Breast epithelium (tissue), 4 donors: ENCODE measurements at places on chromosomes 4 and X.
A peak's percentile ranks its signal among the peaks of the same experiment; 100 is the strongest.

DNA sequence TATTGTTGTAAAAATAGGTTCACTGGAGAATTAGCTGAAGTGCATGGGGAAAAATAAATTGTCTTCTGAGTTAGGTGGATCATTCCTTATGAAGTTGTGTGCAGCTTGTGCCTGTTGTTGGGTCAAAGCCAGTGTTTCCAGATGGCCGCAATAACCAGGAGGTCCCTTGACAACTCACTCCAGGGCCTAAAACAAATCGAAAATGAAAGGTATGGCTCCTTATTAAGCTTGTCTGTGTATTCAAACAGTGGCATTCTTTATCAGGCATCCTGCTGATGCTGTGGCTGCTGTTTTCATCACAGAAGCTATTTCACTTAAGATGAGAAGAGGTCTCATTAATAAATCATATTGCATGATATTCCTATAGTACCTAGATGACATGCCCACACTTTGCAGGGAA lies 80.2 kb downstream of the GRIA2 start:
- H3K4me1 ChIP-seq, result no peaks in the 10 kb centered on the region
- no peaks in the 10 kb centered on the region for H3K36me3 ChIP-seq
- DNase-seq, result no peak
- H3K27ac ChIP-seq, result no peak overlapping the region

DNA sequence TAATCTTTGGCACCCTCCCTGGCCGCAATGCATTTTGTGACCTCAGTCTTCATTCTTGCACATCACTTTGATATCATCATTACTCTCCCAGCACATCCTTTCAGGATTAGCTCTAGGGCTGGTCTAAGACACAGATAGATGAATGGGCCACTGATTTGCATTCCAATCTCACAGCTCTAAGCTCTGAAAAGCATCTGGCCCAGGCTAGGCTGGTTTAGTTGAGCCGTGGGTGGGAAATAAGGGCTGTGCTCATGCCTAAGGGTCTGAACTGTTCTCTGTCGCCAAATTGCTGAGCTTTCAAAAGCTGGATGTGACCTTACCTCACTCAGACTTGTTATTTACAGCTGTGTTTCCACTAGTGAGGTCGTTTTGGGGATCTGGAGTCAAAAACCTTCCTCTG lies 30.0 kb upstream of the SLC9A7 start:
- H3K4me3 ChIP-seq, result no peak overlapping the region
- no peak overlapping the region for H3K27ac ChIP-seq
- no peaks in the 10 kb centered on the region for H3K27me3 ChIP-seq
- no peaks in the 10 kb centered on the region for H3K36me3 ChIP-seq
- H3K4me1 ChIP-seq, result no peaks in the 10 kb centered on the region

DNA sequence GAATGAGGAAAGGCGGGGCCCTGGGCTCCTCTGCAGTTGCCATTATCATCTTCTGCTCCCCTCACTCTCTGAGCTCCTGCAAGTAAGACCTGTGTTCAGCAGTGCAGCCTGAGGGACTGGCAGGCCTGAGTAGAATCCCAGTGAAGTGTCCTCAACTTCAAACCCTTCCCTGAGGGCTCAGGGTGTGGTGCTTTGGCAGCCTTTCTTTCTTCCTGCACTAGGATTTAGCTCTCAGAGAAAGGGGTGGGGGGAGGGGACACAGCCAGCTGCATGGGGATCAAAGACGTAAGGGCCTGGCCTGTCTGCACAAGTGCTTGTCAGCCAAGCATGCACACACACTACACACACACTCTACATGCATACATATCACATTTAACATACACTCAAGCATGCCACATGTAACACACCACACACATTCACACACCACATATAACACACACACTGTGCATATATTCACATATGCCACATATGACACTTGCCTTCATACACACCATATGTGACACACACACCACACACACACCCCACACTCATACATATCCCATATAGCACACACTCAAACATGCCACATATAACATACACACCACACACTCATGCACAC lies 223.4 kb upstream of the RPL34 start:
- H3K4me1 ChIP-seq, result no peaks in the 10 kb centered on the region
- DNase-seq, result no peak
- no peak overlapping the region for H3K4me3 ChIP-seq
- no peaks in the 10 kb centered on the region for H3K27me3 ChIP-seq
- H3K27ac ChIP-seq, result no peak overlapping the region

DNA sequence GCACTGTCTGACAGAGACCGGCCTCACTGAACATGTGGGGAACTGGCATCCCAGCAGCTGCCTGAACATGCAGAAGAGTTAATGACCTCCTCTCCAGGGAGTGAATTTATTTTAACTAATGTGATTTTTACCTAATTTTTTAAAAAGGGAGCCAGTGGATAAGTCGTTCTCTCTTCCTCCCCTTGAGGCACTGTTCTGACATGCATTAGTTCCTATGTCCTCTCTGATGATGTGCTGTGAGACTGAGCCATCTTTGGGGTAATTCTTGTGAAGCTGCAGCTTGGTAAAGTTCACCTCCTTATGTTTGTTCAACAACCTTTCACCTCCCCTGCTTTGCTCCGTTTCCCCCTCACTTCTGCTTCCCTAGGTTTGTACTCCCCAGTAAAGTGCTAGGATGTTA lies 139.7 kb downstream of the COL25A1 start:
- no peak overlapping the region for H3K27ac ChIP-seq
- H3K27me3 ChIP-seq, result no peaks in the 10 kb centered on the region
- no peak for DNase-seq
- no peaks in the 10 kb centered on the region for H3K4me1 ChIP-seq
- no peak overlapping the region for H3K4me3 ChIP-seq

- H3K27me3 ChIP-seq, result no peaks in the 10 kb centered on the region
- no peaks in the 10 kb centered on the region for H3K4me1 ChIP-seq
- no peak overlapping the region for H3K4me3 ChIP-seq
- H3K36me3 ChIP-seq, result no peaks in the 10 kb centered on the region
- H3K27ac ChIP-seq, result no peak overlapping the region
Observed at GRCh38 chr4:129403848-129404247, 307.9 kb downstream of the C4orf33 start.

DNA sequence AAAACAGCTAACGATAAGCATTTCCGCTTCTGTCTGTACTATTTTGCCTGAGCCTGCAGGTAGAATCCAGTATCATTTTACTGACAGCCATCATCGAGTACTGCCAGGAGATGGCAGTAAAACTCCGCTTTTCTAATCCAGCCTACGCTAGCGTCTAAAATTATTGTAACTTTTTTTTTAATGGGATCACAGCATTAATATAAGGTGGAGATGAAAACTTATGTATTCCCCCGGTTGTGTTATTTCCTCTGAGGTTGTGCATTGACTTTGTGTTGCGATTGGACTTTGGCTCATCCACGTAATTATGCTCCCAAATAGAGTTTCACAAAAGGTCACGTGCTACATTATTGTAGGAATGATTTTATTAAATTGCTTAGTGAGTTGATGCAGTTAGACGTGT lies 248.1 kb downstream of the C4orf33 start:
- no peaks in the 10 kb centered on the region for H3K36me3 ChIP-seq
- H3K27ac ChIP-seq, result no peak overlapping the region
- H3K4me1 ChIP-seq, result no peaks in the 10 kb centered on the region
- H3K27me3 ChIP-seq, result no peaks in the 10 kb centered on the region
- DNase-seq, result no peak
- H3K4me3 ChIP-seq, result no peak overlapping the region

DNA sequence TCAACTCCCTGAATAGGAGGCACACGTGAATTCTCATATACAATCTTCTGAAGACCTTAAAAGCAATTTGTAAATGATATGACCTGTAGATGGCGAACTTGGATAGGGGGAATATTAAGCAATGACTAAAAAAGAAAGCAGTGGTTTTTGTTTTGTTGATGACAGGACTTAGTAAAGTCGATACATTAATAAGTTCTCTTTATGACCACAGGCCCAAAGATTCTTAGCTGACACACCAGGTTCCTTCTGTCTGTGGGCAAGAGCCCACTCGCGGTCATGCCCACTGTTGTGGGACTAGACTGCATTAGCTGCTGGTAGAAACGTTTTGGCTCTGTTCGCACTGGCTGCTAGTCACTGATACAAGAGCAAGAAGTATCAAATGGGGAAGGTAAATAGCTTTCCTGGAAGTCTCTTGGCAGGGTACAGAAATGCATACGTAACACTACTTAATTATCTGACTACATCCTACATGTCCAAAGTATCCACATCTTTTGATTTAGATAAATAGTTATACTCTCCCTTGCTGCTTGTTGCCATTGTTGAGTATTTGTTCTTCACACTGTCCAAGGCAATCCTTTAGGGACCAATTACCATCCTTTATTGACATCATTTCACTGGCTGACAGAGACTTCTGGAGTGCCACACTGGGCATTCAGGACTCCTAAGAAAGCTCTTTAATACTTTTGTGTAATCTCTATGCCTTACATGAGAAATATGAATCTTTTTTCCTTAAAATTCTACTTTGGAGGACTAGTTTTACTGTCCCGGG lies 31.0 kb downstream of the ALPK1 start:
- H3K27me3 ChIP-seq, result no peaks in the 10 kb centered on the region
- no peaks in the 10 kb centered on the region for H3K36me3 ChIP-seq
- no peak for DNase-seq
- no peak overlapping the region for H3K4me3 ChIP-seq
- no peak overlapping the region for H3K27ac ChIP-seq
- H3K4me1 ChIP-seq, result no peaks in the 10 kb centered on the region

GRCh38 chr4:9769321-9769720 lies 12.1 kb upstream of the DRD5 start:
- H3K36me3 ChIP-seq, result no peaks in the 10 kb centered on the region
- no peak overlapping the region for H3K4me3 ChIP-seq
- no peaks in the 10 kb centered on the region for H3K27me3 ChIP-seq
- no peak for DNase-seq

DNA sequence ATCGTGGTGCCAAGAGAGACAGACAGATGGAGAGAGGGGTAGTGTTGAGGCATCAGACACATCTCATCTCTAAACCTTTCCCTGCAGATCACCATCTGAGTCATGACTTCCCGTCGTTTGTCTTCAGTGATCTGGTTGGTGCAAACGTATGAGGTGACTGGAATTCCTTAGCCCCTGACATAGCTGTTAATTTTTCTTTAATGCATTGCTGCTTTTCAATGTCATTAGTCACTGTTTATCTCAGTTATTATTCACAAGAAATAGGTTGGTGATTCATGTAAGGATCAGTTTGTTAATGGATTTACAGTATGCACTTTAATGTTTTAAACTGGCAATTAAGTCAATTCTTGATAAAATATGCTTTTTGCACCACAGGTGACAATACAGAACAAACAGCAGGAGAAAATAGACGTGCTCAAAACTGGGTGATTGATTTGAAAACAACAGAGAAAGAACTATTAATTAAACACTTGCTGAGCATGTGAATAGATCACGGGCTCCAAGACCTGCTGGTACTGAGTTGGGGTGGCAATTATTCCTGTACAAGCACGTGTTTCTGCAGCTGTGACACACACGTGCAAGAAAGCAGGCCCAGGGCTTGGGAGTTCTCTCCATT lies 1.3 kb upstream of the TMEM154 start:
- H3K27me3 ChIP-seq, result no peaks in the 10 kb centered on the region
- no peaks in the 10 kb centered on the region for H3K36me3 ChIP-seq
- no peak overlapping the region for H3K27ac ChIP-seq
- DNase-seq, result no peak

DNA sequence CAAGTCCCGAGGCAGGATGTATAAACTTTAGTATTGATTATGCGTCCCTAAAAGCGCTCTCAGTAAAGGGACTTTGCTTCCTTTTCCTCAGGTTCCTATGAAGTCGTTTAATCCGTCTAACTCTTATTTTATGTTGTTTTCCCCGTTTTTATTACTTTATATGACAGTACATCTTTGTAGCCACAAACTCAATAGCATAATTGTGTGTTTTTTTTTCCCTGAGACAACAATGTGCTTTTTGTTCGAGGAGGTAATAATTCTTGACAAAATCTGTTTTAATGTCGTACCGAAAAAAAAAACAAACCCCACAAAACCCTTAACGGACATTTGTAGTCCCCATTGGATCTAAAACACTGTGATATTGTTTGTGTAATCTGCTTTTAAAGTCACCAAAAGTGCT lies 17.9 kb upstream of the PPP2R3B start:
- H3K27ac ChIP-seq, result no peak overlapping the region
- H3K36me3 ChIP-seq, result no peaks in the 10 kb centered on the region
- H3K4me3 ChIP-seq, result no peak overlapping the region
- H3K4me1 ChIP-seq, result no peaks in the 10 kb centered on the region
- no peak for DNase-seq

DNA sequence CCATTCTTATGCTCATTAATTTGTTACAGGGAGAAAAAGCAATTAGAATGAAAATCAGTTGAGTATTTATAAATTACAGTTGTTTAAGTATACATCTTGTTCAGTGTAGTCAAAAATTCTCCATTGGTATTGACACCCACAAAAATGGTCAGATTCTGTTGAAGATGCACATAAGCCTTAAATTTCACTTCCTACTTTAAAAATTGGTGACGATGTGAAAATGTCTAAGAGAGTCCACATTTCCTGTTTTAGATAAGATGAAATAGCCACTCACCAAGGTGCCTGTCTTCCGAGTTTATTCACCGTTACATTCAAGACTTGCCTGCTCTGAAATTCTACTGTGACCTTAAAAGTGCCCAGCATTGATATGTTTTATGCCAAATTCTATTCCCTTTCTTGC lies 93.6 kb downstream of the GPR143 start:
- H3K27ac ChIP-seq, result no peak overlapping the region
- no peaks in the 10 kb centered on the region for H3K4me1 ChIP-seq
- DNase-seq, result no peak
- no peaks in the 10 kb centered on the region for H3K36me3 ChIP-seq
- no peaks in the 10 kb centered on the region for H3K27me3 ChIP-seq

DNA sequence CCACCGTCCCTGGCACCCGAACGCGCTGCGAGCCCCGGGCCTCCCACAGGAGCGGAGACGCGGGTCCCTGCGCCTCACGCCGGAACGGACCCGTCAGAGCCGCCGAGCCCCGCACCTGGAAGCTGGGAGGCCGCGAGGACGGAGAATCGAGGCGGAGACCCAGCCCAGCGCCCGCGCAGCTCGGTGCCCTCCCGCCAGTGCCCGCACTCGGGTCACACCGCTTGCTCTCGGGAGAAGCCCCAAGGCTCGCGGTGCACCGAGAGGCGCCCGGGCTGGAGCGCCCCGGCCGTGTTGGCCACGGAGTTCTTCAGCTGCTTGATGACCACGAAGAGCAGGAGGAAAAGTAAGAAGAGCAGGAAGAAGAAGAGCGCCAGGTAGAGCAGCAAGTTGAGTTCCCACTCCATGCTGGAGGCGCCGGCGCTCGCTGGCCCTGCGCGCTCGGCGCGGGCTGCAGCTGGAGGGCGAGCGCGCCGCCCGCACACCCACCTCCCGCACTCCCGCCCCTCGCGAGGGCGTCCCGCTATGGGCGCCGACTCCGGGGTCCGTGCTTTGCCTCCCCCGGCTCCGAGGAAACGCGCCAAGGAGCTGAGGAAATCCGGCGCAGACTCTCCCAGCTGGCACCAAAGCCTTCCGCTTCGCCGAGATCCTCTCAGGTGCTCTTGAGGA lies at the start of gene SMIM43:
SMIM43 (minus strand) TSS at position 463 of the 666 bp plus-strand sequence; CDS start at position 404, 59 bp downstream.
- no peak for DNase-seq
- peak within 1 kb of the TSS; percentile 9 for H3K4me3 ChIP-seq
- H3K27ac ChIP-seq, result no peak within 1 kb of the TSS
